ENCODE measurements at places on chromosomes 6 and 20.

GRCh38 chr20:17533396-17533795 is 2.2 kb upstream of the BFSP1 start:
- no peak for DNase-seq

- no peak for DNase-seq
These were observed 791 bp downstream of the ADGRG6 start for GRCh38 chr6:142302421-142303175.

DNA sequence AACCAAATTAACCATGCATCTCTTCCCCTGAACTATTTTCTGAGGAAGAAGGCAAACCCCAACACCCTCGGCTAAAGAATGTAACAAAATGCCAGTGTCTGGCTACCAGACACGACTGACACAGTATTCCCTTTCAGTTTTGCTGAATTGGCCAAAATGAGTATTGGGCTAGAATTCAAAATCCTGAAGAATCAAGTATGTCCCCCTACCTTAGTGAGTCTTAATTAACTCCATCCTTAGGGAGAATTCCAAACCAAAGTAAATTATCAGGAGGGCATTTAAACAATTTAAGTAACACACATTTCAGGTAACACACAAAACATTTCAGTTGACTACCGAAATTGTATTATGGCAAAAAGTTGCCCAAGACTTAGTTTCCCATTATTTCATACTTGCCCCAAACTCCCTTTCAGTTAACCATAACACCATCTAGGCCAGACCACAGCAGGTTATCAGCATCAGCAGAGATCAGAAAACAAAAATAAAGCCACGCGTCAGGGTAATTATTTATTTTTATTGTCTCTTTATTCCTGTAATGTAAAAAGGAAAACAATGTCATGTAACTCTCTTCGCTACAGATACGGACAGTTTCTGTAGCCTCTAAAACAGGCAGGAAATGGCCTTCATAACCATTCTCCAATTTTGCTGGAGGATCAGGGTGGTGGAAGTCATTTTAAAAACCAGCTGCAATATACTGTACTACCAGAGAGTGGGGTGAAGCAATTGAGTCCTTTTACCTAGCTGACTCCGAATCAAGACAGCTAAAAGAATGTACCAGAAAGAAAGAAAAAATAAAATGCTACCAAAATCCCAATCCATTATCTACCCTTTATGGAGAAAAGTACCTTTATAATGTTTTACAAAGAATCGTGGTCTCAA is 1.9 kb downstream of the SNX5 start:
- DNase-seq, result no peak

DNA sequence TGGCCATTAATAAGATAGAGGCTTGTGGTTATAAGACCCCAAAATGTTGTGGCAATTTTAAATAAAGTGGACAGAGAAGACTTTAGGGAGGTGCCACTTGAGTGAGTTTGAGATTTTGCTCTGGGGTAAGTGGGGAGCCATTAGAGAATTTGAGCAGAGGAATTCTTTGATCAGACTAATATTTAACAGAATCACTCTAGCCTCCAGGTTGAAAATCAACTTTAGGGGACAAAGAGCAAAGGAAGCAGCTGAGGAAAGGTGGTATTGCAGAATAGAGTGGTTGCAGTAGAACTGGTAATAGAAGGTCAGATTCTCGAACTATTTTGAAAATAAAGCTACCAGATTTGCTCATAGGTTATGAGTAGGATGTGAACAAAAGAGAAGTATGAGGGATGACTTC is 50.7 kb upstream of the RNF146 start:
- DNase-seq, result no peak

Measured in stimulated activated CD4-positive, alpha-beta T cell treated with anti-CD3 and anti-CD28 coated beads, Interleukin-2, amount 100 ng/mL, for 48 hours (primary cell).